ENCODE measurements at places on chromosomes 11 and 22. TPM values are rescaled to one million over a fixed set of nuclear protein-coding genes. Genes with fewer than 3 reads are reported as not detected.
A peak's percentile ranks its signal among the peaks of the same experiment; 100 is the strongest.

The BARX2 gene
- 2.3 TPM for total RNA-seq

The SLC22A9 gene
- total RNA-seq = not detected

The NCF4 gene
- 7.2 TPM for total RNA-seq

The KRTAP5-2 gene
- not detected for total RNA-seq

The BBOX1 gene
- not detected for total RNA-seq

The DGCR6 gene
- 2.5 TPM for total RNA-seq

The GRK3 gene
- 6.4 TPM for total RNA-seq

The OSM gene
- total RNA-seq = not detected

The CENPM gene
- total RNA-seq = 6.1 TPM

The UBQLN3 gene
- total RNA-seq = not detected

The HEPHL1 gene
- not detected for total RNA-seq

The KCTD14 gene
- total RNA-seq = 13.3 TPM

The PRODH gene
- total RNA-seq = 5.0 TPM

The OR51B5 gene
- total RNA-seq = 0.92 TPM

- peak; percentile 50 for DNase-seq
These were observed 806 bp downstream of the ARAP1 start for GRCh38 chr11:72751116-72752087.

GRCh38 chr11:16795146-16795545 is 56.7 kb downstream of the C11orf58 start:
- DNase-seq = no peak

DNA sequence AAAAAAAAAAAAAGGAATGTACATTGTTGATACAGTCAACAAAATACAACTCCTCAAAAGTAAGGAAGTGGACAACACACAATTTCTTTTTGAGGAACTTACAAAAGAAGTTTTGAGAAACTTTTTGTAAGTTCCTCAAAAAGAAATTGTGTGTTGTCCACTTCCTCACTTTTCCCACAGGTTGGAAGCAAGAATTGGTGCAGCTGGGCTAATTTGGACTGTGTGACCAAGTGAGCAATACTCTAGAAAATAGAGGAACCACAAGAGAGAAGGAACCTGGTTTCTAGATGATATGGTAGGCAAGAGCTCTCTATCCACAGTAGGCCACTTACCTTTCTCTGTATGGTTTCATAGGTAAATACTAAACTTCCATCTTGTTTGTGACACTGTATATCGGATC is 1053.8 kb downstream of the LRRC4C start:
- no peak for DNase-seq

DNA sequence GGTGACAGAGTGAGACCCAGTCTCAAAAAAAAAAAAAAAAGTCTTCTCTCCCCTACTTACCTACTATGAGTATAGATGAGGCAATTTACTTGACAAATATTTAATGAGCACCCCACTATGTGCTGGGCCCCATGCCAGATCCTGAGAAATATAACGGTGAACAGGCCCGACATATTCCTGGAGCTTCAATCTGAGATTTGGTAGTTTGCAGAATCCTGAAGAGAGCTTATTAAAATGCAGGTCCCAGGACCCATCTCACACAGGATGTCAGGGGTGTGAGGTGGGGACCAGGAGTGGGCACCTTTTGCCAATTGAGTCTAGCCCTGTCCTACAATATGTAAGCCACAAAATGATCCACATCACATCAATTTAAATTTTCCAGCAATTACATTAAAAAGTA is 44.0 kb downstream of the KCNJ4 start:
- no peak for DNase-seq

GRCh38 chr11:23090659-23091058 is 230.4 kb upstream of the CCDC179 start:
- no peak for DNase-seq

GRCh38 chr11:57432714-57433163 is 5.8 kb upstream of the SLC43A3 start:
- DNase-seq = no peak

DNA sequence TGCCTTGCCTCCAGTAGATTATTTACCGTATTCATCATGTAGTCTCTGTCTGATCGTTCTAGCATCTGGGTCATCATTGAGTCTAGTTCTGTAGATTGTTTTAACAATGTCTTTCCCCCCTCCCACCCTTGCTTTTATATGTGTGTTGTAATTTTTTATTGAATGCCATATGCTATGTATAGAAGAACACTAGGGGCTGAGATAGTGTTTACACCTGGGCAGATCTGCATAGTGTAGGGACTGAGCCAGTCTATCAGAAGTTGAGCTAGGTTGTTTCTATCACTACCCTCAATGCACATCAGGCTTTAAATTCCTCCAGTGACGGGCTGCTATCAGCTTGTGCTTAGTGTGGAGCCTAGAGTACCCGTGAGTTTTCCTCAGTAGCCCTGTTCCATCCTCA is 61.6 kb downstream of the KREMEN1 start:
- no peak for DNase-seq

DNA sequence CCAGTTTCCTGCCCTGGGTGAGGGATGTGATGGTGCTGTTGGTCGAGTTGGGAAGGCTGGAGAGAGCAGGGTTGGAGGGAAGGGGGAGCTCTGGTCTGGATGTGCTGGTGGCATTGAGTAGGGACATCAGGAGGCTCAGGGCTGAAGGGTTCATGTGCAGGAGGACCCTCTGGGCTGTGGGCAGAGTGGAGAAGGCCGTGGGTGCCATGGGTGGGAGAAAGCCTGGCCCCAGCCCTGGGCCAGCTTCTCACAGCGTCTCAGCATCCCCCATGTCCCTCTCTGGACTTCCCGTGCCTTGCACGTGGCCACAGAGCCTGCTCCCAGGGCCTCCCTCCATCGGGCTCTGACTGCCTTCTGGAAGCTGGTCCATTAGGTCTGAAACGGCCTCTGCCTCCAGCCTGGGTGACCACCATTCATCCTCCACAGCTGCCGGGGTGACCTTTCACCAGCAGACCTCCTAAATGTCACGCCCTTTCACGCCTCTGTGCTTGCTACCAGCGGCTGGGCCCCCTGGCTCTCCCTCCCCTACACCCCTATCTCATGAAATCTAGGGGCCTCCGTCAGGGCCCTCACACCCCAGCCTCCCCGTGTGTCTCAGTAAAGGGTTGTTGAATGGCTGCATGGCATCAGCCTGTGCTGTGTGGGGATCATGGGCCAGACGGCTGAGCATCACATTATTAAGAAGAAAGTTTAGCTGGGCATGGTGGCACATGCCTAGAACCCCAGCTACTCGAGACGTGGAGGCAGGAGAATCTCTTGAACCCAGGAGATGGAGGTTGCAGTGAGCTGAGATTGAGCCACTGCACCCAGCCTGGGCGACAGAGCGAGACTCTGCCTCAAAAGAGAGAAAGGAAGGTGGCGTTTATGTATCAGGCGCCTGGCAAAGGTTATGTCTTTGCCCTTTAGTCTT is 25.5 kb downstream of the MYO7A start:
- no peak for DNase-seq

- DNase-seq = peak; percentile 41
These were observed 528.1 kb downstream of the DLG2 start for GRCh38 chr11:85098996-85099395.

DNA sequence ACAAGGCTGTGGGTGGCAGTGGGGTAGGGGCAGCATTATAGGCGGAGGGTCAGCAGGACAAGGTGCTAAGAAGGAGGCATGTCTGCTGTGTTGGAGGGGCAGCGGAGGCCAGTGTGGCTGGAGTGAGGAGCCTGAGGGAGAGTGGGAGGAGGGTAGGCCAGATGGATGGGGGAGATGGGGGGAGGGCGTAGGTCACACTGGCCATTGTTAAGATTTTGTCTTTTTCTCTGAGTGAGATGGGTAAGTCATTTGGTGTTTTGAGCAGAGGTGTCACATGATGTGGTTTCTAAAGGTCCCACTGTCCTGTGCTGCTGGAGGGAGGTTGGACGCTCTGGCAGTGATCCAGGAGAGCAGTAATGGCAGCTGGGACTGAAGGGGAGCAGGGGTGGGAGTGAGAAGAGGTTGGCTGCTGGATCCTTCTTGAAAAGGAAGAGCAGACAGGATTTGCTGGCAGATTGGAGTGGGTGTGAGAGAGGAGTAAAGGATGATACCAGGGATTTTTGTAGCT is 9.8 kb downstream of the PPP6R3 start:
- no peak for DNase-seq

DNA sequence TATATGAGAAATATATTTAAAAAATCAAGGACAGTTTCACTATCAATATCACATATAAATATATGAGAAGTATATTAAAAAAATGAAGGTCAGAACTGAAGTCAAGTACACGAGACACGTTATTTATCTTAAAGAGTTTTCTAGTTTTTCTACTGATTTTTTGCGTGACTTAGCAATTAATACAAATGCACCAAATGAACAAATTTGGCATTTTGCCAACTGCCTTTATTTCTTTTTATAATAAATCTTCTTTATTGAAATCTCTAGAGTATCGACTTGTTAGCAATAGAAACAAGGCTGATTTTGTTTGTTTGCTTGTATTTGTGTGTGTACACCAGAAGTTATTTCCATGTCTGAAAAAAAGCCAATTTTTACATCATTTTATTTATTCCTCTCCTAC is 1684.7 kb upstream of the RAG2 start:
- DNase-seq = no peak

DNA sequence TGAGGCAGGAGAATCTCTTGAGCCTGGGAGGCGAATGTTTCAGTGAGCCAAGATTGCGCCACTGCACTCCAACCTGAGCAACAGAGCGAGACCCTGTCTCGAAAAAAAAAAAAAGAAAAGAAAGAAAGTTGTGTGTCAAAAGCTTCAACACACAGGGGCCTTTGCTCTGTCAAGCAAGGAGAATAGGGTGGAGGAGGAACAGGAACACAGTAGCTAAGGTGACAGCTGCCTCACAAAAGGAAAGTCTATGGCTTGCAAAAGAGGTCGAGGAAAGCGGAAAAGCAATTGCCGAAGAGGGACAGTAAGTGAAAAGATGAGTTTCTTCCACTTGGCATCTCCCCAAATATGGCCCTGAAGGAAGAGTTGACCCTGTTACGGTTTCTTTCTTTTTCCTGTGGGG is 26.5 kb upstream of the TMA7B start:
- DNase-seq = no peak

GRCh38 chr11:94638902-94639373 is 71.8 kb downstream of the PIWIL4 start:
- DNase-seq = no peak

DNA sequence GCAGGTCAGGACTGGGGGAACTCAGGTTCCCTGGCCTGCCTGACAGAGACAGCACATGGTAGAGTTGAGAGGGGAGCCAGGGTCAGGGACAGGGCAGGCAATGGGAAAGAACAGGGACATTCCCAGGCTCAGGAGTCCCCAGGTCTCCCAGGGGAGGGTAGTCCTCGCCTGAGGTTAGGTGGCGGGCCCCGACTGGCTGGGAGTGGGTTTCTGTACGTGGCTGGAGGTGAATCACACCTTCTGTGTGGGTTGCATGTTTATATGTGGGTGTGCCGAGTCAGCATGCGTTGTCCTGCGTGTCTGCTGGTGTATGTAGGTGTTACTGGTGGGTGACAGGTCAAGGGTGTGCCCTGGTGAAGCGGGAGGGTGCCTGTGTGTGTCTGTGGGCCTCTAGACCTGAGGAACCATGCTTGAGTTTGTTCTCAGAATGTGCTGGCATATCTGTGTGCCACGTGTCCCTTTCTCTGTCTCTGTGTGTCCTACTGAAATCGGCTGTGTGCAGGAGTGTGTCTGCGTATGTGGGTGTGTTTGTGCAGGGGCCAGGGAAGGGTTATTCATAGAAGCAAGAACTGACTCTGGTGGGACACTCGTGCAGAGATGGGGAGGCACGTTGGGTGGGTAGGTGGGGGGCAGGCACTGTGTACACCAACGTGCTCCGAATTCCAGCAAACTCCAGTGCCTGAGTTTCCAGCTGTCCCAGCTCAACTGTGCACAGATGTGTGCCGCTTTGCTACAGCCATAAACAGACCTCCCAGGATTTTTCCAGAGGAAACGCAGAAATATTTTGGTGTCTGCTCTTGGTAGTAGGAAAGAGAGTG is 23.8 kb upstream of the OAF start:
- DNase-seq = peak; percentile 50

DNA sequence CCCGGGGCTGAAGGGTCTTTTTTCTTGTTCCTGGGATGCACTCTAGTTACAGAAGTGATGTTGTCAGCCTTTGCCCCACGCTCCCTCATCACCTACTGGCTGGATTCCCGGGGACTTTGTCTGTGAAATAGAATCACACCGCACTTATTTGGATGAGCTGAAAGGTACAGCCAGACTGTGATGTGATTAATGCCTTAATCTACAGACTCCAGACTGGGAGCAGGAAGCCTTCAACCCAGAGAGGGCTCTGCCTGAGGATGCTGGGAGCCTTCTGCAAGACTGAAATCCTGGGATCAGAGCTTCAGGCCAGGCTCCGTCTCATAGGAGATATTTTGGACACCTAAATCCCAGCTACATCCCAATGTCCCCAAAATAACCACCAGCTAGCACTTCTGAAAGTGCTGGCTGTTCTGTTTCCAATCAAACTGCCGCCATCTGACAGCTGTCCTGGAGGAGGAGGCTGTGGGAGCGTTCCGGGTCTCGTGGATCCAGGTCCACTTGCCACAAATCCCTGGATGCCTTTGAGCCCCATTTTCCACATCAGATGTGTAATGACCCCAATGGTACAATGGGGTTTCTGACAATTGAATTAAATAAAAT is 688.5 kb downstream of the TBC1D22A start:
- no peak for DNase-seq

DNA sequence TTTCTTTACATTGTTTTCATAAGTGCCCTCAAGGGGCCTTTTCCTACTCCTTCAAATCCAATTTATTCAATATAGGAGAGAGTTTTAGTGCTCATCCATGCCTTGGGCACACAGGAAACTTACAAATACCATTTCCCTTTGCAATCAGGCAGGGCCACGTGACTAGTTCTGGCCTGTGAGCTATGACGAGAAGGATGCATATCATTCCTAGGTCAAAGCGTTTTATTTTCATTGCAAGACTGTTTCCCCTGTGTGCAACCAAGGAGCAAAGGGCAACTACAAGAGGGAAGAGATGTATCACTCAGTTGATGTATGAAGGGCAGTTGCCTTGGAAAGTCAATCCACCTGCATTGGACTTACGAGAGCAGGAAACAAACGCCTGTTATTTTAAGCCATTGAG is 1.9 kb upstream of the TRAF6 start:
- no peak for DNase-seq

GRCh38 chr22:21094911-21095772 is 49.4 kb downstream of the LRRC74B start:
- DNase-seq = no peak

DNA sequence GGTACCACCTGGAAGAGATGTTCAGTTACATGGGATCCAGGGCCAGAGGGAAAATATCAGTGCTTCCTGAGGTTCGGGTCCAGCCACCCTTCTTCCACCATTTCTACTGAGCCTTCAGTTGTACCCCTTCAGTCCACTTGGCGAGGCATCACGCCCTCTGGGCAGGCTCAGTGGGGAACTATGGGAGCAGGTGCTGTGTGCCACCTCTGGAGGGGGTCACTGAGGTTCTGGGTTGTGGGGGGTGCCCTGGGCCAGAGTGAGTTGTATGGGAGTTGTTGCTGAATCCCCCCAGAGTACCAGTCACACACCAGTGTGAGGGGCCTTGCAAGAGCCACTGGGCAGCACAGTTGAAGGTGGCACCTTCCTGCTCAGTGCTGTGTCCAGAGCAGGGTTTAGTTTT is 2.7 kb upstream of the SREBF2 start:
- no peak for DNase-seq

DNA sequence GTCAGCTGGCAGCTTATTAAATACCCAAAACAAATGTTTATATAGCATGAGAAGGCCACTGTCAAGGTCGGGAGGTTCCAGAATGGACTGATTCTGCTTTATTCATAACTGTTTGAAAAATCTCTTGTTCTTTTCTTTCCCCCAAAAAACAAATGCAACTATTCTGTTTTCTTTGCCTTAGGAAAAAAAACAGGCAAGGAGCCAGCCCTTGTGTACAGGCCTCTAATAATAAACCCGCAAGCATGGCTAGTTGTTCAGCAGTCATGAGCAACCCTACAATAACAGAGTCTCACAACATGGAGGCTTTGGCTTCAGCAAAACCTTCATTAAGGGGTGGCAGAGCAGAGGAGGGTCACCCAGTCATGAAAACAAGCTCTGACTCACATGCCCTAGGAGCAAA is 191.7 kb downstream of the KIRREL3 start:
- no peak for DNase-seq
